Activated CD4-positive, CD25-positive, alpha-beta regulatory T cell (primary cell): ENCODE measurements at places on chromosomes 4 and X.

GRCh38 chr4:8255698-8256441 is 13.7 kb upstream of the HTRA3 start:
- DNase-seq: no peak

DNA sequence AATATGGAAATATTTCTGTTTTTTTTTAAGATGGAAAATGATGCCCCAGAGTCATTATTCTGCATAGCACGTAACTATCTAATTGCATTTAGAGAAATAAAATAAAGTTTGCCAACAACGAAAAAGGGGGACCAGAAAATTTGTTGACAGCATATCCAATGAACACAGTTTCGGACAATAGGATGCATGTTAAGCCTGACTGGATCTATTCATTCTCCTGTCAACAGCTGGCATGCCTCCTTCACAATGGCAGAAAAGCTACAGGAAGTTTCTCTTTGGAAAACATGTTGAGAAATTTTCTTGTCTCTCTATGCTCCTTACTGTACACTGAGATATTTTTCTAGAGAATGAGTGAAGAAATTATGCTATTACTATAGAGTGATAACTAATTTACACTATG is 262.5 kb downstream of the GRID2 start:
- DNase-seq: no peak

DNA sequence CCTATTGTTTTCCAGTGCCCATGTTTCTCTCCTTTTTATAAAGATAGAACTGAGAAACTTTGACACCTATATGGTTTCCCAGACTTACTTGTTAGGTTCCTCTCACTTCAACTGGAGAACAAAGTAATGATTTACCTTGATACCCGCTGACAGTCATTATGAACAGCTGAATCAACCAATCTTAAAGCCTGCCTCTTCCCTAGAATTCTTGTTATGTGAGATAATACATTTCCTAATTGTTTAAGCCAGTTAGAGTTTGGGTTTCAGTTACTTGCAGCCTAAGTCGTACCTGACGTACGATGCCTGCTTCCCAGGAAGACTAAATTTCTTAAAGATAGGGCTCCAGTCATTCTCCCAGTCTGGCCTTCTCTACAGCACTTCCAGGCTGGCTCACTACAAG is 97.3 kb downstream of the SHROOM4 start:
- no peak for DNase-seq

DNA sequence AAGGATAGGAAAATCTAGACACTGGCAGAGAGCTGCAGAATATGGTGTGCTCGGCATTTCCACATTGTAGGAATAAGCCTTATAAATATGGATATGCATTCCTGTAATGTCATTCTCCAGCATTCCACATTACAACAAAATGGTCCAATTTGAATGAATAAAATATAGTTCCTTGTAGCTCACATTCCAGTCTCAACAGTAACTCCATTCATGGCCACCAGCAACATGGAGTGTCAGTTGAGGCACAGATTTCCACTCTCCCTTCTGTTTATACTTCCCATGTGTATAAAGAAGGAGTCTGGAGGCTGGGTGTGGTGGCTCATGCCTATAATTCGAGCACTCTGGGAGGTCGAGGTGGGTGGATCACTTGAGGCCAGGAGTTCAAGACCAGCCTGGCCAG is 84.5 kb downstream of the AASDH start:
- no peak for DNase-seq

DNA sequence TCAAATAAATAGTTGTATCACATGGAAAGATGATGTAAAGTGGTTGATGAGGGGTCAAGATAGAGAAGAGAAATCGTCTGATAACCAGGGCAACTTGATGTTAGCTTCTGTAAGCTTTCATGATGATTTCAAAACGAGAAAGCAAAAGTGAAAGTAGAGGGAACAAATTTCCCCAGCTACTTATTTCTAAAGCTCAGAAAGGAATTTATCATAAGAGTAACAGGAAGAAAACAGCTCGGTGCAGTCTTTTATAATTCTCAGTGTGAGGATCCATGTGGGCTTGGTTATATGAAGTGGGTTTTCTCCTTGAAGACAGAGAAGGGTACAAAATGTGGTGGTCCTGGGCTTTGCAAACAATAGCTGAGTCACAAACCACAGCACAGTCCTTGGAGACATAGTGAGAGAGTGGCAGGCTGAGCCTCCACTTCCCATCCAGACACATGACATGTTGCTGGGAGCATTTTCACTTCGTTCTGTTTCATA is 32.1 kb upstream of the GLRA2 start:
- DNase-seq: no peak

- no peak for DNase-seq
Measured at GRCh38 chrX:153669901-153670731, 3.5 kb downstream of the PNCK start.

GRCh38 chr4:176970853-176971252 is 178.1 kb upstream of the VEGFC start:
- DNase-seq: no peak

DNA sequence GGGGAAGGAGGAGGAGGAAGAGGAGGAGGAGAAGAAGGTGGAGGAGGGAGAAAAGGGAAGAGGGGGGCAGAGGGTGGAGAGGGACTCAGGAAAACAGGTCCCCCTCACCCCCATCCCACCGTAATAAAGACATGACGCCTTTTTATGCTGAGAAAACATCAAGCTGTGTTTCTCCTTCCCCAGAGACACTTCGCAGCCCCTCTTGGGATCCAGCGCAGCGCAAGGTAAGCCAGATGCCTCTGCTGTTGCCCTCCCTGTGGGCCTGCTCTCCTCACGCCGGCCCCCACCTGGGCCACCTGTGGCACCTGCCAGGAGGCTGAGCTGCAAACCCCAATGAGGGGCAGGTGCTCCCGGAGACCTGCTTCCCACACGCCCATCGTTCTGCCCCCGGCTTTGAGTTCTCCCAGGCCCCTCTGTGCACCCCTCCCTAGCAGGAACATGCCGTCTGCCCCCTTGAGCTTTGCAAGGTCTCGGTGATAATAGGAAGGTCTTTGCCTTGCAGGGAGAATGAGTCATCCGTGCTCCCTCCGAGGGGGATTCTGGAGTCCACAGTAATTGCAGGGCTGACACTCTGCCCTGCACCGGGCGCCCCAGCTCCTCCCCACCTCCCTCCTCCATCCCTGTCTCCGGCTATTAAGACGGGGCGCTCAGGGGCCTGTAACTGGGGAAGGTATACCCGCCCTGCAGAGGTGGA is 45.3 kb upstream of the SHOX start:
- no peak for DNase-seq

- no peak for DNase-seq
Measured at GRCh38 chrX:18065956-18066355, 154.7 kb downstream of the BEND2 start.
